Posterior cingulate gyrus (tissue), 11 donors: ENCODE measurements at places on chromosomes 3 and 15.

GRCh38 chr3:9630550-9631139 is 18.7 kb upstream of the MTMR14 start:
- DNase-seq, result no peak

GRCh38 chr3:9503283-9503682 is 50.3 kb downstream of the LHFPL4 start:
- peak; percentile 89 for DNase-seq

DNA sequence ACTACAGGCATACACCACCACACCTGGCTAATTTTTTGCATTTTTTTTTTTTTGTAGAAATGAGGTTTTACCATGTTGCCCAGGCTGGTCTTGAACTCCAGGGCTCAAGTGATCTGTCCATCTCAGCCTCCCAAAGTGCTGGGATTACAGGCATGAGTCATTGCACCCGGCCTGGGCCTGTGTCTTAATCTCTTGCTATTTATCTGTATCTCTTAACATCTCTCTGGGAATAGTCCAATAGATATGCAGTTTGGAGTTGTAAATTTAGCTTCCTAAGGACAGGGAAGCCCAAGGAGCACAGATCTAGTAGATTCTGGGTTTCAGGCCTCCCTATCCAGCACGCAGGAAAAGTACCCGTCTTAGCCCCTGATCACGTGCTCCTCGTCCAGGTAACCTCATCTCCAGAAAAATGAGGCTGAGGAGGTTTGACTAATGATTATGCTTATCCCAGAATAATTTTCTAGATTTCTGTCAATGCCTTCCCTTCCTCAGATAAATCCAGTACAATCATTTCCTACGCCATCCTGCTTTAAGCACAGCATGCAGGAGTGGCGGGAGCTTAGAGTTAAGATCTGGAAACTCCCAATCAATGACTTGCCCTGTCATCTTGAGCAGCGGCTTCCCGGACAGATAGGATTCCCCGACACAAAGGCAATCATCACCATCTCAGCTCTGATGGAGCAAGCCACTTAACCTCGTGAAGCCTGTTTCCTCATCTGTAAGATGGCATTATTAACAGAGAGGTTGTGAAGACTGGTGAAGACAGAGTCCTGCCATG is 12.3 kb upstream of the CTDSPL start:
- DNase-seq, result no peak

GRCh38 chr3:95334461-95334860 is 1271.6 kb downstream of the NSUN3 start:
- DNase-seq, result no peak

DNA sequence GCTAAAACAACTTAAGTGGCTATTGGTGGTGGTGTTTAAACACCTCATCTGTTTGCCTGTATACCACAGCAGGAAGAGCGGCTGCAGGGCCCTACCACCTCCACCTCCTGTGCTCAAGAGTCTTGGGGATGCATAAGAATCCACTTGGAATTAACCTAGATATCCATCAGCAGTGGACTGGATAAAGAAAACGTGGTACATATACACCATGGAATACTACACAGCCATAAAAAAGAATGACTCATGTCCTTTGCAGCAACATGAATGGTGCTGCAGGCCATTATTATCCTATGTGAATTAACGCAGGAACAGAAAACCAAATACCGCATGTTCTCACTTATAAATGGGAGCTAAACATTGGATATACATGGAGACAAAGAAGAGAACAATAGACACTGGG is 76.8 kb downstream of the SETMAR start:
- DNase-seq, result no peak

- no peak for DNase-seq
Measured at GRCh38 chr15:72196409-72197040, 1.1 kb downstream of the GRAMD2A start.

DNA sequence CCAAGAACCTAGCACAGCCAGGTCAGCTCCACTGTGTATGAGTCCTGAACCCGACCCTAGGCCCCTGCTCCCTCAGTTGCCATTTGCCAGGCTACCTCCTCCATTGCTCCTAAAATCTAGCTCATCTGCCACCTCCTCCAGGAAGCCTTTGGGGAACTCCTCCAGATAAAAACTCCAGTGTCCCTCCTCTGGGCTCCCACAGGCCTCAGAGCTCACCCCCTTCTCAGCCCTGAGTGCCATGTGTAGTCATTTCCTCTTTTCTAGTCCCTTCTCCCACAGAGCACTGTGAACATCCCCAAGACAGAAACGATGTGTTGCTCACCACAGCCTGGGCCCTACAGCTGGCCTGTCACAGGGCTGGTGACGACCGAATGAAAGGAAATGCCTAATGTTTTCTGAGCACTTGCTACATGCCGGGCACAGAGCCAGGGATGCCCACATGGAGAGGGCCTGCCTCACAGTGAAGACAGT is 61.0 kb downstream of the IQSEC1 start:
- peak; percentile 93 for DNase-seq

- DNase-seq, result no peak
Measured at GRCh38 chr15:95757171-95757570, 573.3 kb upstream of the NR2F2 start.

GRCh38 chr15:89356634-89357298 is 22.1 kb upstream of the POLG start:
- peak; percentile 70 for DNase-seq

GRCh38 chr3:176120507-176120906 is 1076.8 kb downstream of the TBL1XR1 start:
- DNase-seq, result no peak

DNA sequence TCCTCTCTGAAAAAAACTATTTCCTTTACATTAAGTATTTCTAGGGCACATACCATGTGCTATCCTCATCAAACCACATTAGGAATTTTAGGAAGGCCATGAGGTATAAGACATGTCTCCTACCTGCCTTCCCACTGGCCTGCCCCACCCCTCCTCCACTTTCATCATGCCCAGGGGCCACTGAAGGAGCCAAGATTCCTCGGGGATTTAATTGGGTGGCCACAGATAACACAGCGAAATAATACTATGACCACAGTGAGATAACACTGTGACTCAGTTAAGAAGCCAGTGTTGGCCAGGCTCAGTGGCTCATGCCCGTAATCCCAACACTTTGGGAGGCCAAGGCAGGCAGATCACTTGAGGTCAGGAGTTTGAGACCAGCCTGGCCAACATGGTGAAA is 9.8 kb upstream of the BMF start:
- no peak for DNase-seq

- no peak for DNase-seq
Measured at GRCh38 chr3:155192957-155193746, 100.3 kb downstream of the STRIT1 start.

GRCh38 chr15:69298697-69299441 is at the start of gene PAQR5:
PAQR5 (plus strand) TSS chr15:69298912; CDS start chr15:69360081, 61,169 bp downstream.
- no peak for DNase-seq

GRCh38 chr3:51773529-51774056 is 5.4 kb downstream of the IQCF6 start:
- no peak for DNase-seq

GRCh38 chr3:16842272-16843270 is 42.2 kb upstream of the PLCL2 start:
- DNase-seq, result no peak
